ENCODE measurements at places on chromosomes 6 and 20. TPM values are rescaled to one million over a fixed set of nuclear protein-coding genes. Genes with fewer than 3 reads are reported as not detected.

SOX18 gene
- total RNA-seq = 1.3 TPM

LGSN gene
- 0.53 TPM for total RNA-seq

OPN5 gene
- total RNA-seq = not detected

MYL9 gene
- 2.7 TPM for total RNA-seq

DNA sequence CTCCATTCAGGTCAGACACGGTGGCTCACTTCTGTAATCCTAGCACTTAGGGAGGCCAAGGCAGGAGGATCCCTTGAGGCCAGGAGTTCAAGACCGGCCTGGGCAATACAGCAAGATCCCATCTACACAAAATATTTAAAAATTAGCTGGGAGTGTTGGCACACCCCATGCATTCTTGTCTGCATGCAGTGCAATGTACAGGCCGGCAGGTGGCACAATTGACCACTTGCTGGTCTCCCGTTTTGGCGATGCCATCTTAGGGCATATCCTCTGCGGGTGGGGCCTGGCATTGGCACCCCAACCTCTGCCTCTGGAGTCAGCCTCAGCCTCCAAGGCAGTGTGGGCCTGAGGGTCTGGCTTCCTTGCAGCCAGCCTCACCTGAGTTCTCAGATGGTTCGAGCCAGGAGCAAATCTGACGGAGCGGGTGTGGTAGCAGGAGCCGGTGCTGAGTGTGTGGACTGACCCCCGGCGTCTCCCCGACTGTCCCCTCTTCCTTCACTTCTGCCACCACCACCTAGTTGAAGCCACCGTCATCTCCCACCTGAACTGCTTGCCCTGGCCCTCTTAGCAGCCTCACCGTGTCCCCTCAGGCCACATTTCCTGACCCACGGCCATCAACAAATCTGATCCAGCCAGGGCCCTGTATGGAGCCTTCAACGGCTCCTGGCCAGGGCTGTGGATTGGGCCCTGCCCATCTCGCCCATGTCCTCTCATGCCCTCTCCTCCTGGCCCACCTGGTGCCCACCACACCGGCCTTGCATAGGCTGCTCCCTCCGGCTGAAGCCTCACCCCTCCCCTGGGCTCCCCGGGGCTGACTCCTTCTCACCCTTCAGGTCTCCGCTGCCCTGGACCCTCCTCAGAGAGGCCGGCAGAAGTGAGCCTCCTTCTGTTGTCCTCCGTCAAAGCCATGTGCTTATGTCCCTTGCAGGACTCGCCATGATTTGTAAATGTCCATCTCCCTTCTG lies 44.0 kb downstream of the EFCAB8 start:
- peak; percentile 66 for DNase-seq
- peaks cover 4% of the 10 kb centered on the region for H3K27me3 ChIP-seq
- H3K4me1 ChIP-seq = peaks cover 21% of the 10 kb centered on the region
- H3K27ac ChIP-seq = no peak overlapping the region

- H3K36me3 ChIP-seq = no peaks in the 10 kb centered on the region
- H3K27me3 ChIP-seq = no peaks in the 10 kb centered on the region
- DNase-seq = no peak
- peaks cover 22% of the 10 kb centered on the region for H3K4me1 ChIP-seq
Observed at GRCh38 chr6:85670573-85670972, 27.9 kb upstream of the SYNCRIP start.

- H3K4me1 ChIP-seq = peaks cover 30% of the 10 kb centered on the region
- peak; percentile 21 for DNase-seq
- 0 out of 3 replicates have a peak, but pooled peaks cover under 1% of the 10 kb centered on the region for H3K27me3 ChIP-seq
- no peaks in the 10 kb centered on the region for H3K36me3 ChIP-seq
- peak overlapping the region; percentile 97 for H3K4me3 ChIP-seq
Observed at GRCh38 chr6:149318581-149319286, 1.2 kb downstream of the TAB2 start.

DNA sequence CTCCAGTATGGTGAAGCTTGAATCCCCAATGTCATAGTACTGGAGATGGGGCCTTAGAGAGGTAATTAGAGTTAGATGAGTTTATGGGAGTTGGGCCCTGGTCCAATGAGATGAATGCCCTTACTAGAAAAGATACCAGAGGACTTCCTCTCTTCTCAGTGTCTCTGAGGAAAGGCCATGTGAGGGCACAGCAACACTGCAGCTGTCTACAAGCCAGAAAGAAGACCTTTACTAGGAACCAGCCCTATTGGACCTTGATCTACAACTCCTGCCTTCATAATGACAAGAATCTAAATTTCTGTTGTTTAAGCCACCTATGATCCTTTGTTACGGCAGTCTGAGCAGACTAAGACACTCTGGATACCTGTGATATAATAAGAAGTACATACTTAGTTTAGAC lies 31.4 kb upstream of the AKAP7 start:
- DNase-seq = no peak
- H3K4me3 ChIP-seq = no peak overlapping the region
- H3K27ac ChIP-seq = no peak overlapping the region
- H3K36me3 ChIP-seq = no peaks in the 10 kb centered on the region
- H3K27me3 ChIP-seq = peaks cover 1% of the 10 kb centered on the region

DNA sequence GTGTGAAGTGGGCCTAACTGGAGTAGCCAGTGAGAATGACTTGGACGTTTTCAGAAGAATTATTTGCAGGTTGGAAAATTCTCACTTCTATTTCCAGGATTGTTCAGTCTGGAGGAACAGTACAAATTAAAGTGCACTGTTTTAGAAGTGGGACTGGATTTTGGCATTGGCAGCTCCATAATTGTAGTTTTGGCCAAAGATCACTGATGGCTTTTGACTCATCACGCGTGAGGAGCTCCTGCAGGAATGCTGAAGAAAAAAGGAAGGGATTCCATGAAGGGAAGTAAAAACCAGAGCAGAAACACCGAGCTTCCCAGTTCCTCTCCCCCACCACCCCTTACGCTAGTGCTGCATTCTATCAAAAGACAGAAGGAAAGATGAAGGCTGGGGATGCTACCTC lies 103.5 kb downstream of the JARID2 start:
- no peaks in the 10 kb centered on the region for H3K36me3 ChIP-seq
- DNase-seq = no peak
- H3K27ac ChIP-seq = no peak overlapping the region
- H3K4me3 ChIP-seq = no peak overlapping the region
- H3K27me3 ChIP-seq = no peaks in the 10 kb centered on the region
- H3K4me1 ChIP-seq = no peaks in the 10 kb centered on the region
